ENCODE measurements at places on chromosomes 11 and 22.

DNA sequence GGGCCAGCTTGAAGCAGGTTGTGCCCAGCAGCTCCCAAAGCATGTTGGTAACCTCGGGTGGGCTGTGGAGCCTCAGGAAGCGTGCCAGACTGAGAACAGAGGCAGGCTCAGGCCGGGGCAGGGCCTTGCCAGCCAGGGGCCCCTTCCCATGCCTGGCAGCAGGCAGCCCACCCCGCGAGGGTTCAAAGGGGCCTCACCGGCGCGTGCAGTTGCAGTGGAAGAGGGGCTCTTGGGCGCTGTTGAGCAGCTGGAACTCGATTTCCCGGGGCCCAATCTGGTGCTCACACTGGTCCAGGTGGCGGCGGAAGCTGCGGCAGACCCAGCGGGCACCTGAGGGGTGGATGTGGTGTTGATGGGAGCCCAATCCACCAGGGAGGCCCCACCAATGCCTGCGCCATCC is 3.6 kb downstream of the PLA2G3 start:
- DNase-seq: no peak

GRCh38 chr11:114150671-114151070 is 91.2 kb downstream of the ZBTB16 start:
- no peak for DNase-seq

DNA sequence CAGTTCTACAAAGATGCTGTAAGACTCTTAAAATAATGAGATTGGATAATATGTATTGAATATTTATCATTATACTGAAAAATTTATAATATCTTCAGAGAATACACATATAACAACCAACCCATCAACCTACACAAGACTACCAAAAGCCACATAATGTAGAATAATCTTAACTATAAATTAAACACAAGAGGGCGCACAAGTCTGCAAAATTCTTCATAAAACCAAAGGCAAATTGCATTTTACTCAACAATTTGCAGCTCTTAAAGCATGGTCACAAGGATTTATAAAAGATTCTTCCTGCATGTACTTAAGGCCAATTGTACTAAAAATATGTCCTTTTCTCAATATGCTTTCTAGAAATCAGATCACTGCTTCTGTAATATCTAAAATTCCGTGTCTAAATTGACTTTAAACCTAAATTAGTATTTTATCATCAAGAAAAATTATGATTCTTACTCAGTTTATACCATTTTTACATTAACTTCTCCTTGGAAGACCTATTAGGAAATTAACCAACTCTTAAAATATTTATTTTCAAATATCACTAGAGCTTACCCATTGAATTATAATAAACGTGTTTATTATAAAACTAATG is 79.0 kb downstream of the TTC28 start:
- peak; percentile 3 for DNase-seq

DNA sequence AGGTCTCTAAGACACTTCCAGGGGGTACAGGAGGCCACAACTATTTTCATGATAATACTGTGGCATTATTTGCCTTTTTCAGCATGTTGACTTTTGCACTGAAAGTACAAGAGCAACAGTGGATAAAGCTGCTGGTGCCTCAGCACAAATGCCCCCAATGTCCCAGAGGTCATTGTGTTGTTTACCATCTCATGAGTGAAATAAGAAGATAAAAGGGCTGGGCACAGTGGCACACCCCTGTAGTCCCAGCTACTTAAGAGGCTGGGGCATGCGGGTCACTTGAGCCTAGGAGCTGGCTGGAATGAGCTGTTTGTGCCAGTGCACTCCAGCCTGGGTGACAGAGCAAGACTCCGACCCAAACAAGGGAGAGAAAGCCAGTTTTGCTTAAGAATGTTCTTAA is 72.6 kb upstream of the RAB1B start:
- DNase-seq: no peak
